Smooth muscle cell of the brain vasculature (primary cell): ENCODE measurements at places on chromosomes 7 and 10.

- DNase-seq, result no peak
Observed at GRCh38 chr10:46541017-46541661, 15.3 kb downstream of the GPRIN2 start.

DNA sequence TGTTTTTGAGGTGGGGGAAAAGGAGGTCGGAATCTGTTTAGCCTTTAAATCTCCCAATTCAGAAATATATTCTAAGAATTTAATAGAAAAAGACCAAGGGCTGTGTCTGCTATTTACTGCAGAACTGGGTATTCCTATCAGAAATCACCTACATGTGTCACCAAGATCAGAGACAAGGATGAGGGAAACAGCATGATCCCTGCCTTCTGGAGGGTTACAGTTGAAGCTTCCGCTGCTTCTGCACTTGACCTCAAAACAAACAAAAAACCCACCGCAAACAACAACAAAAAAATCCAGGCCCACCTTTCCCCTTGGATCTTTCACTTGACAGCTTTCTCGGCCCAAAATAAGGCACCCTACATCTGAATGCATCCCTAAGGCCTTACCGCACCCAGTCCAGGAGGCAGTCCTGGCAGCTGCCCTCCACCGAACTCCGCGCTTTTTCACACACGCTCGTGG lies 750 bp upstream of the CDK14 start:
- DNase-seq, result no peak

DNA sequence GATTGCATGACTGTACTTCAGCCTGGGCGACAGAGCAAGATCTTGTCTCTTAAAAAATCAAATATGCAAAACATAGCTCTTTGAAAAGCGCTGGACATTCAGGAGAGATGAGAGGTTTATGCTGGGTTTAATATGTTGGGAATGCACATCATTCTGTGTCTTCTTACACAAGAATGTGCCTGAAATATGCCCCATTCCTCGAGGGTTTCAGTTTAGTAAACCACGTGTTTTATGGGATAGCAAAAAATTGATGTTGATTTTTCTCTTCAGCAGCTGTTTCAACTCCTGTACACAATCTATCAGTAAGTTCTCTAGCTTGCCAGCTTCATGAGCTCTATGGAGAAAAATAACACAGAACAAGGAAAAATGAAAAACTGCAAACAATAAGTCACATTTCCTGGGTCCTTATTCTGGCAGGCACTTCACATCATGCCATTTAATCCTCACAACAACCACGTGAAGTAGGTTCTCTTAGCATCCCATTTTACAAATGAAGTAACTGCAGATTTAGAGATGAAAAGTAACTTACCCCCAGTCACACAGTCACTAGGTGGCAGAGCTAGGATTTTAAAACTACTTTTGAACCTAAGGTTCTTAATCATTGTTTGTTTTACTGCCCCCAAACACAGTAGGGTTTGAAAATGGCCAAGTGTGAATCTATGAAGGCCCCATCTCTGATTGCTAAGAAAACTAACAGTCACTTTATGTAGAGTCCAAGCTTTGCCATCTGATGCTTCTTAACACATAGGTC lies 423.6 kb downstream of the PHTF2 start:
- no peak for DNase-seq

- DNase-seq, result no peak
Observed at GRCh38 chr10:87598700-87599099, 61.0 kb upstream of the PAPSS2 start.

- no peak for DNase-seq
Observed at GRCh38 chr10:78749898-78750297, 318.9 kb upstream of the ZMIZ1 start.

- no peak for DNase-seq
Observed at GRCh38 chr7:1885465-1886226, 215.6 kb downstream of the ELFN1 start.

DNA sequence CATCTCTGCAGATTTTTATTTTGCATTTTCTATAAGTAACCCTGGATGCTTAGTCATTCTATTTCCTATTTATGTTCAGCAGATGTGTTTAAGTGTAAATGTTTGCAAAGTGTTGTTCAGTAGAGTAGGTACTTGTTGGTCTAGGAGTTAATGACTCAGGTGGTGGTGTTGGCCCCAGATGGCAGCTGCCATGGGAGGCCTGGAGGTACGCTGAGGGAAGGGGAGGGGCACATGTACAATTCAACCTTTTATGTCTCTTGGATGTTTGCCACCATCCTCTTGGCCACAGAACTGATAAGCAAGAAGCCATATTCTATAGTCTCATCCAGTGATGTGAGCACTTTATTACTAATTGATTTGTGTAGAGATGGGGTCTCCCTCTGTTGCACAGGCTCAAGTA lies 68.1 kb upstream of the SLC39A12 start:
- DNase-seq, result no peak

GRCh38 chr10:37640301-37640700 lies 217.1 kb downstream of the ZNF248 start:
- no peak for DNase-seq

DNA sequence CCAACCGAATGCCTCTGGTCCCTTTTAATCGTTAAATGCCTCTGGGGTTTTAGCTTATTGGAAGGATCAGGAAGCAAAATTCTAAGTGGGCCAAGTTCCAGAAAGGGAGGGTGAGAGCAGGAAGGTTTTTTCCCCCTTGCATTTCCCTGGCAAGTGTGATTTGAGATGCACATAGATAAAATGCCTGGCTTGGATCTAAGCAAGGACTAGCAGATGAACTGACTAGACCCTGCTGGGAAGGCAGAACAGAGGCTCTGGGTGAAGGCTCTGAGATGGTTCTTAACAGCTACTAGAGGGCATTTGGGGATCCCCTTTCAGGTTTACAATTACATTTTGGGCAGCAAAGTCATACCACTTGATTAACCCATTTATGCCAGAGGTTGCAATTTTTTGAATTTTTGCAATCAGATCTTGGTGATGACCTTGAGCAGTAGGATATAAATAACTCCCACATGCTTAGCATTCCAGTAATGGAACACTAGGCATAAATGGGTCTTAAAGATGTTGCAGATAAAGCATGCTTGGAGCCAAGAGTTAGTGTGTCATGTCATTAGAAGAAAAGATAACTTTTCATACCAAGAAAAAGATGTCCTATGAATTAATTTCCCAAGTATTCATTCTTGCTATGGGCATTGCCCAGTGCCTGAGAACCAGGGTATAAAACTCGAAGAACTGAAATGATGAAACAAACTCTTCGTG lies 205.9 kb downstream of the SEC23IP start:
- DNase-seq, result no peak

GRCh38 chr7:156324201-156324600 lies 316.4 kb upstream of the RNF32 start:
- no peak for DNase-seq

GRCh38 chr10:37700886-37701780 lies 156.3 kb downstream of the ZNF248 start:
- DNase-seq, result no peak
